ENCODE measurements at places on chromosomes 6 and 20.

DNA sequence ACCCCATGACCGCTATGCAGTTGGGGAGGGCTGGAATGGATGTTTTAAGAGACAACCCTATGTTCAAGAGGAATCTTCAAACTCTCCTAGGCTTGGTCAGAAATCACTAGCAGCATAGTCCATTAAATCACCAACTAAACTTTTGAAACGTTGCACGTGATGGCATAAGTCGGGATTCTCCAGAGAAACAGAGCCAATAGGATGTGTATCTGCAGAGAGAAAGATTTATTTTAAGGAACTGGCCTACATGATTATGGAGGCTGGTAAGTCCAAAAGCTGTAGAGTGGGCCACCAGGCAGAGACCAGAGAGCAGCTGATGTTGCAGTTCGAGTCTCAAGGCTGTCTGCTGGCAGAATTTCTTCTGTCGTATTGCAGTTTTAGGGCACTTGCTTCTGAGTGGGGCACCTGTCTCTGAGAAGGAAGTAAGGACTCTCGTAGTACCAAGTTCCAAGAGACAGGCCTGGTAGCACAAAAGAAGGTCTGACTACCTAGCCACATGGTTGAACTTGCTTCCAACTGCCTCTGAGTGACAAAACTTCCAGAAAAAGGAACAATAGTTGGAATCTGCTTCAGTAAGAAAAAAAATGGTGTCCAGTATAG is 11.9 kb upstream of the IFNGR1 start:
- DNase-seq = no peak

DNA sequence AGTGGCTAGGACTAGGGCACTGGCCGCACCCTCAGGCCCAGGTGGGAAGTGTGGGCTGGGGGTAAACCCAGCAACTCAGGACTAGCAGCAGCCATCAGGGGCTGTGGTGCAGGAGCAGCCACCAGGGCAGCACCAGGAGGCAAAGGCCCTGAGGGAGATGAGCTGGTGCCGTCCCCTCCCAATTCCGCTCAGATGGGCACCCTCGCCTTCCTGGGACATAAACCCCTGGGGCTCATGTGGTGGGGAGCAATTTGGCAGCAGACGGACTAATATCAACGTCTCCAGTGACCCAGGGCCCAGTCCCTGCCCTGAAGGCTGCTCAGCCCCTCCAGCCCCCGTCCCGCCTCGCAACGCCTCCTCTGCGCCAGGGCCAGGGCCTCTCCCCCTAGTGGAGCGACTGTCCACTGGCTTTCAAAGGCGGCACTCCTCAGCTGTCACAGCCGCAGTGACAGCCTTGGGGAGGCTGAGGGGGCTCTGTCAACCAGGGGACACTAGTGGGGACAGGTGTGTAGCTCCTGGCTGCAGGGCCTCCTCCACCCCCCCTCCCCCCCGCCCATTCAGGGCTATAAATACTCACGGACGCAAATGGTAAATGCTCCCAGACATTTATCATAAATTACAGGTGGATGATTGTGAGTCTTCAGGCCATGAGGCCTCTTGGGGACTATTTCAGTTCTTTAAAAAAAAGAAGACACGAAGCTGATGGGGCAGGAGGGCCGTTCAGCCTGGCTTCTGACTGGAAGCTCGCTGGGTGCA is 349.9 kb downstream of the ZFAND3 start:
- DNase-seq = no peak

GRCh38 chr6:3233321-3233720 is 5.9 kb upstream of the TUBB2B start:
- DNase-seq = no peak

DNA sequence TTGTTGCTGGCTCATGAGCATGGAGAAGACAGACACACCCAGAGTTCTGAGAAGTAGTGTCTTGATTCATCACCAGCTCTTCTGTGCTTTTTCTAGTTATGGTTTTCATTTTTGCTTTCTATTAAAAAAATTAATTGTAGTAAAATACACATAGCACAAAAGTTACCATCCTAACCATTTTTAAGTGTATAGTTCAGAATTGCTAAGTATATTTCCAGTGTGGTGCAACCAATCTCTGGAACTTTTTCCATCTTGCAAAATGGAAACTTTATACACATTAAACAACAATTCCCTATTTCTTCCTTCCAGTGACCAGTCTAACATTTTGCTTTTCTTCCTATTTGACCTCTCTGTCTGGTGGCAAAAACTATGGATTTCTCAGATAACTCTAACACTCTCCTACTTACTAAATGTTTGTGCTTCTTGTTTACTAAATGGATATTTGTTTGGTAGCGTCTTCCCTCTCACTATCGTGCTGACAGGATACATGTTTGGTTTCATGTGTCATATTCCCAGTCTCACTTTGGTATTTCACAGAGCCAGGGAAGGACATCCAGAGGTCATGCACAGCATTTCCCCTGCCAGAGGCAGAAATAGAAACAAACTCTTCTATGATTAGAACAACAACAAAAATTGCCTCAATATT is 40.6 kb downstream of the TXLNB start:
- no peak for DNase-seq

GRCh38 chr6:45314146-45314545 is 14.0 kb upstream of the RUNX2 start:
- DNase-seq = no peak

DNA sequence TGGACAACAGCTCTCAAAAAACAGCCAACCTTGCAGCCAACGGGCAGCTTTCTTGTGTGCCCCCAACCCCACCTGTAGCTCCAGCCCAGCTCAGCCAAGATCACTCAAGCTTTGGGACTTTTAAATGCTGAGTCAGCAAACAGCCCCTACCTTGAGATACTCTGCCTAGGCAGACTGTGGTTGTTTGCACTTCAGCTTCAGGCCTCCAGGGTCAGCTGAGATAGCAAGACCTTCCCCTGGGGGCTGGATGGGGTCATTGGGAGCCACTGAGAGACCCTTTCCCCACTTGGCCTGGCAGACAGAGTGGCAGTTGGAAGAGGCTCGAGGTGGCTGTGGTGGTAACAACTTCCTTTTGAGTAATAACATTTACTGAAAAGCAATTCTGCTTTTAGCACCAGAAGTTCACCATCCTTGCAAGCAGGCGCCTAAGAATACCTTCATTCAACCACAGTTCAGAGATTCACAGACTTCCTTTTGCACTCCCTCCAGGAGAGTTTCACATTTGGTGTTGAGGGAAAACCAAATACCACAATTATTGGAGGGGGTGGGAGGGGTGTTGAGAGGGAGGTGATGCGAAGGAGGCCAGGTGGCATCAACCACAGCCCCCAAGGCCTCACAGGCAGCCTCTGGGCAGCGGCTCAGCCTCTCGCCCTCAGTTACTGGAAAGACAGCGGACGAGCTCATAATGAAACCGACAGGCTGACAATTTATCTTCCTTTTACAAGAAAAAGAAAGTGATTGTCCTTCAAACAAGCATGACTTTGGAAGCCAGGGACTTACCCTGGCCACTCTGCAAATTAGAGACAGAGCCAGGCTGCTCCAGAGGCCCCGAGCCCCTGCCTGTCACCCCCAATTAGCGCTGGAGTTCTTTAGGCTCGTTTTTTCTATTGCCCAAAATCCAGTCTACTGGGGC is 148.1 kb downstream of the CEBPB start:
- DNase-seq = no peak

DNA sequence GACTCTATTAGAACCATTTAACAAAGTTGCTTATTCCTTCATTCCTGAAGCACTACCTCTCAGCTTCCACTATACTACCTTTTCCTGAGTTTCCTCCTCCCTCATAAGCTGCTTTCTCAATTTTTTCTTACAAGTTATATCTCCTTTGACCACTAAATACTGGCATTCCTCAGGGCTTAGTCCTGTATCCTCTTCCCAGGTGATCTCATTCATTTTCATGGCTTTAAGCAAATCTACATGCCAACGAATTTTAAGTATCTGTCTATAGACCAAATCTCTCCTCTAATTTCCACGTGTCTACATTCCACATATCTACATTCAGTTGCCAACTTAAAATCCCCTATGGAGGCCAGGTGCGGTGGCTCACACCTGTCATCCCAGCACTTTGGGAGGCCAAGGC is 134.7 kb downstream of the BTBD9 start:
- DNase-seq = no peak

GRCh38 chr6:136073216-136073615 is 176.9 kb downstream of the MTFR2 start:
- DNase-seq = no peak

- no peak for DNase-seq
These were observed 7.2 kb downstream of the RING1 start for GRCh38 chr6:33215271-33216116.

DNA sequence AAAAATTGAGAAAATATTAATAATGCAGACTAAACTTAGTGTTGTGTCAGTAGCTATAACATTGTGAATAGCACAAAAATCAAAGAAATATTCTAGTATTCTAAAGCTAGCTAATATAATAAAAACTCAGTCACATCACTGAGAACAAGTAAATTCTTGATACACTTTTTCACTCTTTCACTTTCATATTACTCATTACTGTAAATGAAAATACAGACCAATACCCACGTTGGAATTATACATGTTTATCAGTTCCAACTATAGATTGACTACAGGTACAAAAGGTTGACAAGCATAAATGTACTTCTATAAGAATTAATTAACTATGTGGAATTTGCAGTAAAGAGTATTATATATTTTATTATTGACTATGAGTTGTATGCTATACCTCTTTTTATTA is 1043.4 kb upstream of the FLRT3 start:
- DNase-seq = no peak

All from D721Med (cell line).